Thyroid gland (tissue), 4 donors: ENCODE measurements at places on chromosomes 13 and 19. TPM values are rescaled to one million over a fixed set of nuclear protein-coding genes. Genes with fewer than 3 reads are reported as not detected.
A peak's percentile ranks its signal among the peaks of the same experiment; 100 is the strongest.

Gene ALOX5AP
- 6.6 TPM for total RNA-seq

Gene AP1M2
- total RNA-seq = 116 TPM

Gene MEX3D
- 25.7 TPM for total RNA-seq

Gene RPL18A
- 718 TPM for total RNA-seq

DNA sequence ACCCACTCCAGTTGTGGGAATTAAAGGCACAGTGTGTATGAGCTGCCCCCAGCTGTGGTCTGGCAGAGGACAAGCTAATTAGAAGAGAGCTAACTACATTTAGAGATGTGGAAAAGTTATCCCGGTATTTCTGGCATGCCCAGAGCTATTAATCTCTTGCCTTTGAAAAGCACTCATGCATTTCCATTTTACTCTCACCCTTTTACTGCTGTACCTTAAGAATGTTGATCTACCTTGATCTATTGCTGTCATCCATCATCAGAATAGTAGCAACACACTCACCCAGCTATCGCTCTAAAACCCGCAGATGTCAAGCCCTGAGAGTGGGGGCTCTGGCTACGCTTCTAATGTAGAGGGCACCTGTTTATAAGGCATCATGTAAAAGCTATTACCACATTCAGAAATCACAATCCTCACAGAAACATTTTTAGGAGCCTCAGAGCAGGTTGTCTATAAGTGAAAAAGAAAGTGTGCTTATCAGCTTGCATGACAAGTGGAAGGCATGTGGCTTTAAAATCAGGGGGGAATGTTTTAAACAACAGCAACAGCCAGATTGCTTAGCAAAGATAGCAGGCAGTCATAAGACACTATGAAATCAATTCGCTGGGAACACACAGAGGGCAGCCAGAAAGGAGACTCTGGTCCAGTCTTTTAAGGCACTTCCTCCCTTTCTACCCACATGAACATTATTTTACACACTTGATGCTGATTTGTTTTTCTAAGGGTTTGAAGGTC lies 224.2 kb upstream of the IRS2 start:
- no peak for DNase-seq

DNA sequence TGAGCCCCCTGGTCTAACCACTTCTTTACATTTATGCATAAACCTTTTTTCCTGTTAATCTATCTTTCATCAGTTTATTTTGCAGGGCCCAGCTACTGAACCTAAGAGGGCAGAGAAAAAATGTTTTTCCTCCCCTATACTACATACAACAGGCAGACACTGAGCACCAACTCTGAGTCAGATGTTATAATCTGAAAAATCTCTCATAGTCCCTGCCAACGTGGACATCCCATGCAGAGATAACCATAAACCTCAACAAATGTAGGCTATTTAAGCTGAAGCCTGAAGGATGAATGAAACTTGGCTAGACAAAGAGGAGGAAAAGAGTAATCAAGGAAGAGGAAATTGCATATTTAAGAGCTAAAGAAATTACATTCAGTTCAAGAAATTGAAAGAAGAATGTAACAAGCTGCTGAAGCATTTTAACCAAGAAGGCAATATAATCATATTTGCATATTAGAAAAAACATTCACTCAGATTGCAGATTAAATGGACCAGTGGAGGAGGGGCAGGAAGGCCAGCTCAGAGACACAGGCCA lies 2.6 kb downstream of the NEK3 start:
- DNase-seq = no peak

DNA sequence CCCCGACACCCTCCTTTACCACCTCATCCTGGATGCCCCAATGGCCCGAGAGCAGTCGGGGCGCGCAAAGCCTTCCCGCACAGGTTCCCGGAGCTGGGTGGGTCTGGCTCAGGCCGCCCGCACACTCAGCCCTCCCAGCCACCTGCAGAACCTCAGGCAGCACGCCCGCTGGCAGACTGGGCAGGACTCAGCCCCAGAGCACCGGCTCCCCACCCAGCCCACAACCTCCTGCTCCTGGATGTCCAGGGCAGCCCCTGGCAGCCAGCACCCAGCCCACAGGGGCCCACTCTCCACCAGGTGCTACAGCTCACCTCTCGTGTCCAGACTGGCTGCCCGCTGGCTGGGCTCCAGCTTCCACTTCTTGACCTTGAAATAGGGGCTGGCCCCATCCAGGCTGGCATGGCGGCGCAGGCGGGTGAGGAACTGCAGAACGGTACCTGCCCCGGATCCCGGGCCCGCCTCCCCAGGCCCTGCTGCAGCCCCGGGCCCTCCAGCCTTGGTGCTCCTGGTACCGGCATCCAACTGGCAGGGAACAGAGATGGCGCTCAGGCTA lies 4.6 kb downstream of the CBARP start:
- peak; percentile 78 for DNase-seq

DNA sequence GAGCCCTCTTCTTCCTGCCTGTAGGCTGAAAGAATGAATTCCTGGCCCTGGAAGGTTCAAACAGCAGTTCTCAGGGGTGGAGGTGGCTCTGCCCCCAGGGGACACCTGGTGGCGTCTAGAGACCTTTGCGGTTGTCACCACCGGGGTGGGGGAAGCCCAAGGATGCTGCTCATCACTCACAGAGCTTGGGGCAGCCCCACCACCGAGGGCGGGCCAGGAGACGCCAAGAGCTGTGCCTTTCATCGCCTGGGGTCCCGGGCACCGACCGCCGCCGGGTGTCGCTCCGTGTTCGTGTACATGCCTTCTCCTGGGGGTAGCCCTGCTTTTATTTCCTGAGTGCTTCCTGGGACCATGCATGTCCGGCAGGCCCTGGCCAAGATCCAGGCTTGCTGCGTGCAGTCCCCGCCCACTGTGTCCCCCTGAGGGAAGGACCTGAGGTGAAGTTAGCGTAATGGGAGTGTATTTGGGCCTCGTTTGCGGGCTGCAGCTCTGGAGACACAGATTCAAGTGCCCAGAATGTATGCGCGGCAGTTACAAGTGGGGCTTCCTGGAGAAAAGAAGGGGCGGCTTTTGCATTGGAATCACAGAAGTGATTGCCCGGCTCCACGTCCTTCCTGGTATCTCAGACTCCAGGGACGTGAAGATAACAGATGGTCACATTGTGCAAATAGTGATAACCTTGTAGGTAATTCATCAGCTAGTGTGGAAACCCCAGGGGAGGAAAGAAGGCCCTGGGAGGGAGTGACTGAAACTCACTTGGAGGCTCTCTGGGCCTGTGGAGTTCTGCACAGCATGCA lies 7.8 kb downstream of the DOT1L start:
- no peak for DNase-seq

GRCh38 chr19:35868172-35868822 lies at the start of gene APLP1:
APLP1 (plus strand) TSS chr19:35868574; CDS start chr19:35868637, 63 bp downstream.
- peak; percentile 71 for DNase-seq

GRCh38 chr13:114135731-114136171 lies 3.3 kb upstream of the RASA3 start:
- no peak for DNase-seq

GRCh38 chr19:48826606-48827020 lies 9.7 kb downstream of the HSD17B14 start:
- DNase-seq = peak; percentile 68

DNA sequence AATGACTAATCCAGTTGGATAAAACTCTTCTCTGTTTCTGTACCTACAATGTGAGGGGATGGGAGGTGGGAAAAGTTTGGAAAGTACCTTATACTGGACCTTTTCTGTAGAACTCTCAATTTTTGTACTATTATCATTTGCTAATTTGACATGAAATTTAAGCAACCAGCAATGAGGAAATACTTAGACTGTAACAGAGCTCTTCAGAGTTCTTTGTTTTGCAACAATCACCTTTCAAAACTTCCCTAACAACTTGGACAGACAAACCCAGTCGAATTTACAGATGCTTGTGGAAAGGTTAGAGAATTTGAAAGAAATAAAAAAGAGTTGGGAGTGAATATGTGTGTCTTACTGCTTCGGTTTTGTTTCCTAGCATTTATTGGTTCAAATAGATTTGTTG lies 16.8 kb downstream of the KBTBD7 start:
- DNase-seq = no peak
